ENCODE measurements at places on chromosomes 4 and X.

- no peak for DNase-seq
Measured at GRCh38 chr4:86657382-86657781, 63.3 kb downstream of the PTPN13 start.

DNA sequence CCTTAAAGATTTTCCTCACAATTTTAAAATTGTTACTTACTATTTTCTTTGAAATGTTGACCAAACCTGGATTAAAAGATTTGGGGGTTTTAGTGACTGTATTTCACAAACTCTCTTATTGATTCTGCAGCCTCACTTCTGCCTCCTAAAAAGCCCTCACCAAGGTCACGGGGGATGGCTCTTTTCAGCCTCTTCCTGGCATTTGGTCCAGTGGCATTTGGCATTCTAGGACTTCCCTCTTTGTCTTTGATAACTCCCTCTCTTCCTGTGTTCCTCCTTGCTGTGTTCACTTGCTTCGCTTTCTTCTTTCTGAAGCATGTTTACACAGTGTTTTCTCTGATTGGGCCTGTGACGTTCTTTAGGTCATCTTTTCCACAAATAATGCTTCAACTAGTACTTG lies 21.5 kb downstream of the PKD2 start:
- no peak for DNase-seq

DNA sequence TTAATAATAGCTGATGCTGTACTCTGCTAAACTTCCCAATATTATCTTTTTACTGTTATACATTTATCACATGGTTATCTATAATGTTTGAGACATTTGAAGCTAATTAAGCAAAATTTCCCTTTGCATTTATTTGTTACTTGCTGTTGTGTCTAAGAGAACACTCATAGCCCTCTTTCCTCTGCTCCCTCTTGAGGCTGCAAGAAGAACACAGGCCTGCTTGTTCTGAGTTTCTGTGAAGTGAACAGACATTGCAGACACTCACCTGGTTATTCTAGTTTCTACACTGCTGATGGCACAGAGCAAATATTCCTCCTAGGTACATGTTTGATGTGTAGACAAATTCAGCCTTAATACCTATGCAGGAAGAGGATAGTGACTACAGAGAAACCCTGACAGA lies 367.8 kb downstream of the GASK1B start:
- peak; percentile 32 for DNase-seq

GRCh38 chrX:130039847-130040246 lies 57.4 kb downstream of the BCORL1 start:
- DNase-seq: no peak

- peak; percentile 91 for DNase-seq
Measured at GRCh38 chrX:149495573-149496071, 9.5 kb downstream of the IDS start.

DNA sequence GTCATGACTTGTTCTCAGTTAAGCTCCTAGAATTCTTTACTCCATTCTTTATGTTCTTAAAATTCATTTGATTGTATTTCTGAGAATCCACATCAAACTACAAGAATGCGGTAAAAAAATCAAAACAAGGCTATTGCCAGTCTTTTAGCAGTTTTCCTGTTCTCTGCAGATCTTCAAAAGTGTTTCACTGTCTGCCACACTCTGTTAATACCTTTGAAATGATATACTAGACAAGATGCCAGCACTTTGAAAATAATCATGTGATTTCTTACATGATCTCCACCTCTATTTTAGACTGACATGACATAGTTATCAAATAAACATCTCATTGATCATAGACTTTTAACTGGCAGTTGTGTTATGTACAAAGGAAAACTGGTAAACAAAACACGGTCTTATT lies 30.1 kb upstream of the GPRIN3 start:
- no peak for DNase-seq

DNA sequence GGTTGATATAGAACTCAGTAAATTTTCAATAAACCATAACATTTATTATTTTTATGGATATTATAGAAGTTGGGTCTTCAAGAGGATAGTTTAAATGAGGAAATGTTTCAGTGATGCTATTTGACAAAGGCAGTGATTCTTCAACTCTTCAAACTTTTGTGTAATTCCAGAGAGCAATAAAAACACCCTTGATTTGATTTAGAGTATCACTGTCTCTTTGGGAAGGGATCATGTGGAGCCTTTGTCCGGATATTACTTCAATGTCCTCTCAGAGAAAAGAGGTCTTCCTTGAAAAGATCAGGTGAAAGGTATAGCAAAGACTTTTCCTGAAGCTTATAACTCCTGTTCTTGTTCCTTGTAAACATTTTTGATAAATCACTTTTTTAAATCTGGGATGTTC lies 23.3 kb downstream of the GLRA3 start:
- DNase-seq: no peak

DNA sequence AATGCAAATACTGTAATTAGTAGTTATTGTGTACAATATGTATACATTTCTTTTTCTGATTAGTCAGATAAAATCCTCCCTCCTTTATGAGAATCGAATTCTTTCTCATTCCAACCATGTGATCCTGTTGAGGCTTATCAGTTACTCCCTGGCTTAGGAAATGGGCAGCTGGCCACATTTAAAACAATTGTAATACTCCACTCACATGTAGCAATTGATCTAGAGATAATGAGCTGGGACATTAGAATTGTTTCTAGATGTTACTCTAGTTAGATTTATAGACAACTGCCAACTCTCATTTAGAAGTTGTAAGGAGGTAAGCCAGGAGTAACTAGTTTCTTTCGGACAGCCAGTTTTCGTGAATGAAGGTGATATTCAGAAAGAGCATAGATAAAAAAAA lies 859.3 kb upstream of the AADAT start:
- DNase-seq: no peak

DNA sequence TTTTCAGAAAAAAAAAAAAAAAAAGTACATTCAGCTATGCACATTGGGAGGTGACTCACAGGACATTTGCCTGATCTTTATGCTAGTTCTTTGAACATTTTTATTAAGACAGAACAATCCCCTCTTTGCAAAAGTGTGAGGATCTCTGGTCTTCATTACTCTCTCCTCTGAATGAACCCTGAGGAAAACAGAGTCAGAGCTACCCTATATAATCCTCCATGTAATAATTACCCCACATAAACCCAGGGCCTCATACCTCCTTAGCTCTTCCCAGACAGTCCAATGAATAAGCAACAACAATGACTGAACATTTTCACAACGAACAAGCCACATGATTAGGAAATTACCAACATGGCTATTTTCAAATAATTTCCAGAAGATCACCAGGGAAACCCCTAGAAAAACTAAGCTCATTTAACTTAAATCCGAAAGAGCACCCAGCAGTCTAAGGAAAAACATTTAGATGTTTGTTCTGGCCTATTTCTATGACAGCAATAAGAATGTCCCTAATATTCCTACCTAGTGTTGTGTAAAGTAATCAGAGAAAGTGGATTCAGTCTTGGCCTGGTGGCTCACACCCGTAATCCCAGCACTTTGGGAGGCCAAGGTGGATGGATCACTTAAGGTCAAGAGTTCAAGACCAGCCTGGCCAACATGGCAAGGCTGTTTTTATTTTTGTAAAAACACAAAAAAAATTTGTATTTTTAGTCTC lies 37.8 kb downstream of the TBC1D9 start:
- DNase-seq: peak; percentile 63

GRCh38 chrX:39309721-39310152 lies 508.5 kb downstream of the MID1IP1 start:
- DNase-seq: no peak

GRCh38 chr4:41822325-41822724 lies 73.8 kb upstream of the PHOX2B start:
- DNase-seq: no peak
